Activated CD4-positive, CD25-positive, alpha-beta regulatory T cell (primary cell): ENCODE measurements at places on chromosomes 5 and 9.

DNA sequence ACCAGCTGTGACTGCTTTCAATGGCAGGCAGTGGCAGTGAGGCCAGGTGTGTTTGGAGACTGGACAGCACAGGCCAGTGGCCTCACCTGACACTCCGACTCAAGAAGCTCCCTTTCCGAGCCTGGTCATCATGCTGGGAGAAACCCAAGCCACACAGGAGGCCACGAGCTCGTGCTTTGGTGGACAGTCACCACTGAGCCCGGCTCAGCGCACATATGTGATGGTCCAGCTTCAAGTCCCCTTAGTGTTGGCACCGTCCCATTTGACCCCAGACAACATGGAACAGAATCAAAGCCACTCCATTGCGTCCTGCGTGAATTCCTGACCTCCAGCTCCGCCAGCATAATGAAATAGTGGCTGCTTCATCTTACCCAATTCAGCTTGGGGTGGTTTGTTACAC, 64.0 kb upstream of the PPP1R26 start:
- DNase-seq, result no peak

DNA sequence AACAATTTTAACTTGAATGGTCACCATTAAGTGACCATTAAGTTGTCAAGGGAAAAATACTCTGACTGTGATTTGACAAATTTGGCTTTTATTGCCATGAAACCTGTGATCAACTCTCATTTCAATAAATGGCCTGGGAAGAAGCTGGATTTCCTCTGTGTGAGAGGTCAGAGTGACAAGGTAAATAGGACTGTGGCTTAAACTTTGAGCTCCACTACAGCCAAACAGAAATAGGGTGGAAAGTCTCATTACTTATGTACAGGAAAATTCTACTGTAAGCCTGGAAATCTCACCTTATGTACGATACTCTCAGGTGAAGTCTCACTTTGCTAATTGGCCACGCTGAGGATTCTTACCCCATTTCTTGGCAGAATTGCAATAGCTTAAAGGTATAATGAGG, 67.3 kb downstream of the NPR3 start:
- no peak for DNase-seq

DNA sequence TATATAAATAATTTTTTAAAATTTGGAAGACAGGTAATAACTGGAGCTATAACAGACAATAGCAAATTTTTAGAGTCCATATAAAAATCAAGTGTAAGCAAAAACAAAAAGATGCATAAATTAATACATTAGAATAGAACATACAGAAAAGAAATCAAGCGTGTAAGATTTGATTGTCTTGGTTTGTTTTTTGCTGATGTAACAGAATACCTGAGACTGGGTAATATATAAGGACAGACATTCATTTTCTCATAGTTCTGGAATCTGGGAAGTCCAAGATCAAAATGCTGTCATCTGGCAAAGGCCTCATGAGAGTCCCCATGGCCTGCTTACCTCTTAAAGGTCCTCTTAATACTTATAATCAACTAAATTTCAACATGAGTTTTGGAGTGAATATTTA, 1010.1 kb downstream of the CDH18 start:
- DNase-seq, result no peak

- DNase-seq, result no peak
Observed at GRCh38 chr5:156393980-156394379, 67.0 kb downstream of the SGCD start.

DNA sequence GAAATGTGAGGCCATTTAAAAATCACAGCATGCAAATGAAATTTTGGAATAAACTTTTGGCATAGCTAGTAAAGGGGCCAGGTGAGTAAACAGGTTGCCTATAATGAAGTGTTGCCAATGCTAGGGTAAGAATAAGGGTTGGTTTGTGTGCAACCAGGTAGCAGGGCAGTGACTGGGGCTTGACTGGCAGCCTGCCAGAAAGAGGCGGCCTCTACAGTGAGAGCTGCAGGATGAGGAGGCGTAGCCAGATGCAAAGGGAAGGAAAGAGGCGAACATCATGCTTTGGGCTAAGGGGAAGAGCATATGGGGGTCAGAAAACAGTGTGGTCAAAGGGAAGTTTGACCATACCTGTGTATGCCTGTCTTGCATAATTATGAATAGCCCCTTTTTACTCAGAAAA, 70.6 kb downstream of the MAST4 start:
- no peak for DNase-seq
